Uterine smooth muscle cell (primary cell): ENCODE measurements at places on chromosomes 3 and 15. TPM values are rescaled to one million over a fixed set of nuclear protein-coding genes. Genes with fewer than 3 reads are reported as not detected.

TNFSF10 gene
- 1.4 and 2.0 TPM in 2 replicates for total RNA-seq

C3orf49 gene
- not detected in 2 replicates for total RNA-seq

DTX3L gene
- 15.5 and 19.5 TPM in 2 replicates for total RNA-seq

PRR20G gene
- not detected in 2 replicates for total RNA-seq

PSTPIP1 gene
- total RNA-seq, result 0.11 TPM in 1 of 2 replicates, not detected in the other

ADAMTSL3 gene
- 0.22 and 0.62 TPM in 2 replicates for total RNA-seq

SPATA16 gene
- not detected in 2 replicates for total RNA-seq

PLSCR5 gene
- total RNA-seq, result not detected in 2 replicates

TMIE gene
- total RNA-seq, result under 0.01 and 0.12 TPM in 2 replicates

XCR1 gene
- under 0.01 TPM in 1 of 2 replicates, not detected in the other for total RNA-seq

C3orf20 gene
- not detected in 2 replicates for total RNA-seq

GALNT15 gene
- total RNA-seq, result 3.4 and 4.6 TPM in 2 replicates

SUCLG2 gene
- total RNA-seq, result 79.8 and 87.6 TPM in 2 replicates

PRTG gene
- 1.5 and 3.1 TPM in 2 replicates for total RNA-seq

C3orf52 gene
- 17.2 and 24.9 TPM in 2 replicates for total RNA-seq

GOLGB1 gene
- total RNA-seq, result 57.1 and 94.1 TPM in 2 replicates

VWA5B2 gene
- not detected in 2 replicates for total RNA-seq

PLOD2 gene
- total RNA-seq, result 149 and 317 TPM in 2 replicates

ACKR2 gene
- total RNA-seq, result 0.22 and 0.37 TPM in 2 replicates

GOLGA6L9 gene
- total RNA-seq, result 1.8 and 2.2 TPM in 2 replicates

GOLGA8R gene
- total RNA-seq, result 1.9 and 4.6 TPM in 2 replicates

SH2D7 gene
- not detected in 2 replicates for total RNA-seq

RNF13 gene
- 60.5 and 66.1 TPM in 2 replicates for total RNA-seq

RBP2 gene
- total RNA-seq, result not detected in 2 replicates

RHCG gene
- not detected in 2 replicates for total RNA-seq

LXN gene
- 196 and 234 TPM in 2 replicates for total RNA-seq

MOBP gene
- under 0.01 TPM in 2 replicates for total RNA-seq

SOX2 gene
- not detected in 2 replicates for total RNA-seq

NTRK3 gene
- under 0.01 TPM in 2 replicates for total RNA-seq

RLBP1 gene
- total RNA-seq, result not detected in 2 replicates

DPPA4 gene
- total RNA-seq, result not detected in 2 replicates

A4GNT gene
- total RNA-seq, result not detected in 2 replicates

PARL gene
- 30.6 and 48.8 TPM in 2 replicates for total RNA-seq

PLS1 gene
- total RNA-seq, result 1.1 and 1.8 TPM in 2 replicates

FANCD2OS gene
- total RNA-seq, result not detected in 2 replicates

C15orf61 gene
- total RNA-seq, result 3.0 and 5.6 TPM in 2 replicates

ISL2 gene
- 0.12 and 0.55 TPM in 2 replicates for total RNA-seq

FEZF2 gene
- not detected in 2 replicates for total RNA-seq

PEX11A gene
- total RNA-seq, result 5.8 and 9.1 TPM in 2 replicates

LOXL1 gene
- total RNA-seq, result 64.3 and 68.5 TPM in 2 replicates

INSYN1 gene
- total RNA-seq, result 0.11 and 0.50 TPM in 2 replicates

ZNF620 gene
- total RNA-seq, result 0.87 and 1.1 TPM in 2 replicates

BFSP2 gene
- total RNA-seq, result not detected in 2 replicates
